ENCODE measurements at places on chromosomes 2 and 18. TPM values are rescaled to one million over a fixed set of nuclear protein-coding genes. Genes with fewer than 3 reads are reported as not detected.

- no peak for DNase-seq
These were observed 95.9 kb downstream of the FMNL2 start for GRCh38 chr2:152430876-152431275.

DNA sequence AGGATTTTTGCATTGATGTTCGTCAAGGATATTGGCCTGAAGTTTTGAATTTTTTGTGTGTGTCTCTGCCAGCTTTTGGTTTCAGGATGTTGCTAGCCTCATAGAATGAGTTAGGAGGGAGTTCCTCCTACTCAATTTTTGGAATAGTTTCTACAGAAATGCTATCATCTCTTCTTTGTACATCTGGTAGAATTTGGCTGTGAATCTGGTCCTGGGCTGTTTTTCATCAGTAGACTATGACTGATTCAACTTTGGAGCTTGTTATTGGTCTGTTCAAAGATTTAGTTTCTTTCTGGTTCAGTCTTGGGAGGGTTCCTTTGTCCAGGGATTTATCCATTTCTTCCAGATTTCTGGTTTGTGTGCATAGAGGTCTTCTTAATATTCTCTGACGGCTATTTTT lies 166.7 kb downstream of the ST6GAL2 start:
- no peak for DNase-seq

- DNase-seq = no peak
These were observed 408.5 kb downstream of the ZEB2 start for GRCh38 chr2:144111437-144111836.

Gene ANKRD23
- total RNA-seq = 2.2 TPM

Gene VAMP8
- total RNA-seq = 73.2 TPM

Gene RGPD4
- total RNA-seq = not detected

All from G401 (cell line).